ENCODE measurements at places on chromosomes 2 and 18.

DNA sequence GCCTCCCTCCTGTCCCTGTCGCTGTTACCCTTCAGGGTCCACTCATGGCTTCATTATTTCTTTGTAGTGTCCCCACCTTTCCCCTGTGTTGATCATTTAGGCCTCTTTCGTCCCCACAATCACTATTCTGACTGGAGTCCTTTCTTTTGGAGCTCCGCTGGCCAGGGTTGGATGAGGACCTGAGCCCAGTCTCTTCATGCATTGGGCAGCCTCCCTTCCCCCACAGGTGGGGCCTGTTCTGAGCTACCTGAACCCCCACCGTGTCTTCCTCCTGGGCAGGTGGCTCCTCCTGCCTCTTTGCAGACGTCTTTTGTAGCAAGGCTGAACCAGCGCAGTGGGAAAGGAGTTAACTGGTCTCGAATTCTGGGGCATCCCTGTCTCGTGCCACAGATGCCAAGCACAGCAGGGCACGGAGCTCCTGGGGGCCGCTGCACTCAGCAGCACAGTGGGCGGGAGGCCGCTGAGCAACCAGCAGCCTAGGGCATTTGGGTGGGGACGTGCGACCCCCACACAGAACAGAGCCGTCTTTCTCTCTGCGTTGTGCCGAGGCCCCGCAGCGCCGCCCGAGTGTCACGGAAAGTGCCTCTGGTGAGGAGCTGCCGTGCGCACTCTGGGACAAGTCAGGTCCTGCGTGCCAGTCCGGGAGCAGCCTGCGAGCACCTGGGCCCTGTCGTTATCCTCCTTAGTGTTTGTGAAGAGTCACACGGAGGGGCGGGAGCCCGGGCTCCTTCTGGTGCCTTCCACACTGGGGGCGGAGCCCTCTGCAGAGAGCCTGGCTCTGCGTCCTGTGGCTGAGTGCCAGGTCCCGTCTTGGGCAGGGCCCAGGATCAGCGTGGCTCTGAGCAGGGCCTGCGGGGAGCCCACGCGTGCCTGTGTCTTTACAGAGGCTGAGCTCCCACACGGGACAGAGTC is 130.1 kb downstream of the NFATC1 start:
- no peak for DNase-seq

DNA sequence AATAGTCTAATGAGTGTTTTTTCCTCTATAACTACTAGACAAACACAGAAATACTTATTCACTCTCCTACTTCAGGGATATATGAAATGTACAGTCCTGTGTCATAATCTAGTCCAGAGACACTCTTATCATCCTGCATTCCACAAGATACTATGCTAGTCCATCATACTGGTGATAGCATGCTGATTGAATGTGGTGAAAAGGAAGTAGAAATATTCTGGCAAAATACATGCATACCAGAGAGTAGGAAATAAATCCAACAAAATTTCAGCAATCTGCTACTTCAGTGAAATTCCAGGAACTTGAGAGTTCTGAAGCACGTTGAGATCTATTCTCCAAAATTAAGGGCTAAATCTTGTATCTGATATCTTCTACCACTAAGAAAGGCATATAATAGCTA is 353.9 kb downstream of the PID1 start:
- no peak for DNase-seq

DNA sequence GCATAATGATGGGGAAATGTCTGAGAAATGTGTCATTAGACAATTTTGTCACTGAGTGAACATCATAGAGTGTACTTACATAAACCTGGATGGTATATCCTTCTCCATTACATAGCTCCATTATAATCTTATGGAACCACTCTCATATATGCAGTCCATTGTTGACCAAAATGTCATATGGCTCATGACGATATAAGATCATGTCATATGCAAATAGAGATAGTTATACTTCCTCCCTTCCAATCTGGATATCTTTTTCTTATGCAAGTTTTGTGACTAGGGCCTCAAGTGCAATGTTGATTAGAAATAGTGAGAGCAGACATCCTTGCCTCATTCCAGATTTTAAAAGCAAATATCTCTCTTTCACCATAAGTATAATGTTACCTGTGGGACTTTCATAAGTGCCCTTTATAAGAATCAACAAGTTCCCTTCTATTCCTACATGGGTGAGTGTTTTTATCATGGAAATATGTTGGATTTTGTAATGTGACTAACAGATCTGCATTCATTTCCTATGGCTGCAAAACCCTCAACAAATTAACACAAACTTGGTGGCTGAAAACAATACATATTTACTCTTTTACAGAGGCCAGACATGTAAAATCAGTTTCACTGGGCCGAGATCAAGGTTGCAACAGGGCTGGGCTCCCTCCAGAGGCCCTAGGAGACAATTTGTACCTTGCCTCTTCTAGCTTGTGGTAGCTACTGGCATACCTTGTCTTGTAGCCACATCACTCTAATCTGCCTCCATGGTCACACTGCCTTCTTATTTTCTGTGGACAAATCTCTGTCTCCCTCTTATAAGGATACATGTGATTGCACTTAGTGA is 21.6 kb upstream of the SULT1C4 start:
- no peak for DNase-seq

- no peak for DNase-seq
These were observed 905 bp downstream of the TTLL4 start for GRCh38 chr2:218711550-218711929.

GRCh38 chr2:40260437-40260836 is 191.5 kb downstream of the SLC8A1 start:
- no peak for DNase-seq

DNA sequence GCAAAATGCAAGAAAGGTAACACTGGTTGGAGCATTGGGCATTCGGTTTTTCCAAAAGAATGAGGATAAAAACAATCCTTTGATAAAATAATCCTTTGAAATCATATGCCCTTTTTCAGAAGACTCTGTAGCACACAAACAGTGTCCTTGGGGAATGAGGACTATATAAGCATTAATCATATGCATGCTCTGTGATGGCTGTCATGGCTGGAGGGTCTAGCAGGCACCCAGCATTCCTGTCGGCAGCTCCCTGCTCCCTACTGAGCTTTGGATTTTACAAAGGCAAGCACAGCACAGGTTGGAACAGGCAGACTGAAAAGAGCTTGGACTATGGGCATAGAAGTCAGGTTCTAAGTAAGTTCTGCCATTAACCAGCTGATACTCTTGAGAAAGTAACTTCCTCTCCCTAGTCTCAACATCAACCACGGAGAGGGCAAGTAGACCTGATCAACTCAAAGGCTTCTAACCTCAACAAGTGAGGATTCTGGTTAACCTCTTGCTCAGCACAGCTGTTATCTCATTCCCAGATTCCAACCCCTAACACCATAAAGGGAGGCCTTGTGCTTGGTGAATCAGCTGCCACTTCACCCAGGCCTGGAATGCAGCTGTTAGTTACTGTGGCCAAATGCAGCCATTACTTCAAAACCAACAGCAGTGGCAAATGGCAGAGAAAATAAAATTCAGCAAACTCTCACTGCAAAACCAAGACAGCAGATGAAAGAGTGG is 29.5 kb downstream of the GALNT14 start:
- DNase-seq = no peak

DNA sequence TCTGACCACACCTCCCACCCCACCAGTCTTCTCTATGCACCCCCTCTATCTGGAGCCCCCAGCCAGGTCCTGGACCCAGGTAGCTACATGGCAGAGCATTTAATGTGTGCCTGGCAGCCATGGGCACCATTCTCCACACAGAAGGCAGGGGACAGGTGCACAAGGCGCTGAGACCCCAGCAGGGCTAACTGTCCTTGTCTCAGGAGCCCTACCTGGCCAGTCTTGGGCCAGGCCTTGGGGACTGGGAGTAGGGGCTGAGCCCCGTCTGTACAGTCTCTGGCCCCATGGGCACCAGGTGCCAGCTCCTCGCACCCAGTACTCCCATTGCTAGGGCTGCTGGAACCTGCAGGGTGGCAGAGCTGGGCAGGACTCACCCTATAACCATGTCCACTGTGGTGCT is 2.9 kb downstream of the GNLY start:
- DNase-seq = no peak

DNA sequence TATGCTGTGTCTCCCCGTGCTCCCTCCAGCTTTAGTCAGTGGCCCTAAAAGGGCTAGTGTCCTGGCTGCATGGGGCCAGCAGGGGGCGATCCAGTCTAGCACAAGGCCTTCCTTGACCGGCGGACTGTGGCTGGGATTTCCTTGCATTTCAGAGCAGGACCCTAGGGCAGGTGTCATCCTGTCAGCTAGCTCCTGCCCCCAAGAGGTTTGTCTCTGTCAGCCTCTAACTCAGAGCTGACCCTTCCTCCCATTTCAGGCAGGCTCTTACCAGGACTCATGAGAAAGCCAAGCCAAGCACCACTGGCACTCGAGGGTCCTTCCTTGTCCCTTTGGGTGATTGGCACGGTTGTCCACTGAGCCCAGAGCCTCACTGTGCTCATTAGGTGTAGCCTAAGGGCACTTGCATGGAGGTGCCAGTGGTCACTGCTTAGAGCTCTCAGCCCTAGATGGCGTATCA is 140.3 kb downstream of the RPIA start:
- DNase-seq = no peak

- DNase-seq = no peak
These were observed 5.6 kb downstream of the CHST10 start for GRCh38 chr2:100411841-100412292.

DNA sequence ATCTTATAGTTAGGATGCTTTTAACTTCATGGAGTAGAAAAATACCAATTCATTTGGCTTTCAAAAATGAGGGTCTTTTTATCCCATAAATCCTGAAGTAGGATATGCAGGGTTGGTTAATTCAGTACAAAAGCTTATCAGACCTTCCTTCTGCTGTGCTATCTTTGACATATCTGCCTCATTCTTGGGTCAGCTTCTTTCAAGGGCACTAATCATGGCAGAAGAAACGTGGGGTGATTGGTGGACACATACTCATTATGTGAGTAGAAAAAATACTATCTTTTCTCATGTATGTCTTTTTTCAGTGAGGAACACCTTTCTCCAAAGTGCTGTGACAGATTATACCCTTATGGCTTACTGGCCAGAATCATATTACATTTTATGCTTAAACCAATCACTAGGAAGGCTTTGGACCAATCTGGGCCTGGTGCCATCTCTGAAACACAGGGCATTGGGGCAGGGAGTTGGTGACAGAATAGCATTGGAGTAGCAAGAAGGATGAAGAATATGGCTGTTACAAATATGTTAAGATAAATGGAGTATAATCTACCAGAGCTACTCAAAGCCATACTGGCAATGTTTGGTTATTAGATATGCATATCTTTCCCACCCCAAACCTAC is 10.1 kb downstream of the UGP2 start:
- DNase-seq = no peak

DNA sequence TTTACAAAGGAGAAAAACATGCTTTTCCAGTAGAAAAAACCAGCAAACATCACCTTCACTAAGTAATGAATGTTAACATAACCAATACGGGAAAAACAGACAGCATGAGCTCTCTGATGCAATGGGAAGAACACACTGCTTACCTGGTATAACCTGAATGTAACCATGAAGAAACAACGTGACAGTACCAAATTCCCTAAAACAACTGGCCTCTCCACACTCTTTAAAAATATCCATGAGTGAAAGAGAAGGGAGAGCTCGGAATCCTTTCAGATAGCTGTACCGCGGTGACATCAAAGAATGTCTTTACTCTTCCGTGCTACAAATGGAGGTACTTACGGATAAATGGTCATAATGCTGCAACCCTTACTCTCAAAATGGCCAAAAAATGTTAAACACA is 32.1 kb downstream of the SAP130 start:
- no peak for DNase-seq

GRCh38 chr2:45570671-45571334 is 40.3 kb downstream of the SRBD1 start:
- no peak for DNase-seq

DNA sequence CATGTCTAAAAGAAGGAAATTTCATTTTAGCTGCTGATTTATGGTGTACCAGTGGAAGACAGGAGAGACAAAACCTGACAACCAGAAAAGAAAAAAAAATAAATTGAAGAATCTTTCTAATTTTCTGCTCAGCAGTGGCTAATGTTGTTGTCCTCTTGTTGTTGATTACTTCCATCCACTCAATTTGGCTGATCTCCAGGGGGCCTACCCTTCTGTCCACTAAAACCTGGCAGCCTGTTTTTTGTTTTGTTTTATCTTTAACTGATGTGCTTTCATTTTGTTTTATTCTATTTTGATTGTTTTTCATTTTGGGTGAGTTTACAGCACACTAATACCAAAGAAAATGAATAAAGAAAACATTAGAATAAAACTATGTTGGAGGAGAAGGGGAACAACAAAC is 27.4 kb downstream of the TFPI start:
- DNase-seq = no peak

DNA sequence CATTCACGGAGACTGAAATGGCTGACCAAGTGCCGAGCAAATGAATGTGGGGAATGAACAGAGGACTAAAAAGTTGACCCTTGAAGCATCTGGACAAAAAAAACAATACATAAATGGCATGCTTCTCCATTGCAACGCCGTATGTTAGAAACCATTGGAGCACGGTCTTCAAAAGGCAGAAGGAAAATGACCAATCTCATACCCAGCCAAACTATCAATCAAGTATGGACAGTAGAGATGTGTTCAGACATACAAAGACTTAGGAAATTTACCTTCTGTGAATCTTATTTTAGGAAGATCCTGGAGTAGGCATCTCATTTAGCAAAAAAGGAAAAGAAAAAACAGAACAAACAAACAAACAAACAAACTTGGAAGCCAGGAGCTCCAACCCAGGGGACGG is 44.5 kb downstream of the HS6ST1 start:
- no peak for DNase-seq

GRCh38 chr2:135471106-135471505 is 59.9 kb downstream of the ZRANB3 start:
- no peak for DNase-seq

DNA sequence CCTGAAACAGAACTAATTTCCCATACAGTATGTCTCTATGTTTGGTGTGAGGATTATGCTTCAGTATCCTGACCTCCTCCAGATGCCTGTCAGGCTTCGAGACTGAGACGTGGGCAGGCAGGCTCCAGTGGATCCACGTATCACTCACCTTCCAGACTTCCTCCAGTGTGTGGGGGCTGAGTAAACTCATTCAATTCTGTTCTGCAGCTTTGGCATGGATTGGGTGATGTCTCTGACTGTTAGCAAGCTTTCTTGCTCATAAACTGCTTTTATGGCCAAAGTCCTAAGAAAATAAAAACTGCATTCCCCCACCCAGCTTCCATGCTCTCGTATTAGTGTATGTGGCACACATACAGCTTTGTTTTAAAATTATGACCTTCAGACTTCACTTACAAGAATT is 53.6 kb downstream of the CCDC93 start:
- DNase-seq = no peak

- no peak for DNase-seq
These were observed 132.0 kb upstream of the CCDC195 start for GRCh38 chr2:224847961-224848850.

GRCh38 chr18:48939205-48940097 is 11.3 kb downstream of the SMAD7 start:
- DNase-seq = no peak

DNA sequence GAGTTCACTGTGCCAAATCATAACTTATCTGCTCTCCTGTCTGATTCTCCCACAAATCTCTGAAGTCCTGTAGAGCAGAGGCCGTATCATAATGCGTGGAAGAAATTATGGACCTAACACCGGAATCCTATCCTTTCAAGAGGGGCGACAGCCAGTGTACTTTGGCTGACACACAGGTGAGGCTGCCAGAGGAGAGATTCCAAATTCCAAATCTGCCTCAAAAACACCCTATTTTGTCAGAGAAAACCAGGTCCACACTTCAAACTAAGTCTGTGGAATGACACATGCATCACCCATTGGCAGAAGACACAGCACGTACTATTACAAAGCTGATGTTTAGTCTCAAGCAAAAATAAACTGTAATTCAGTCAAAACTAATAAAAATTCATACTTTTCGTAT is 139.2 kb upstream of the PID1 start:
- DNase-seq = no peak
